Anterior cingulate cortex (tissue), 58 donors: ENCODE measurements at places on chromosomes 2 and 18.

DNA sequence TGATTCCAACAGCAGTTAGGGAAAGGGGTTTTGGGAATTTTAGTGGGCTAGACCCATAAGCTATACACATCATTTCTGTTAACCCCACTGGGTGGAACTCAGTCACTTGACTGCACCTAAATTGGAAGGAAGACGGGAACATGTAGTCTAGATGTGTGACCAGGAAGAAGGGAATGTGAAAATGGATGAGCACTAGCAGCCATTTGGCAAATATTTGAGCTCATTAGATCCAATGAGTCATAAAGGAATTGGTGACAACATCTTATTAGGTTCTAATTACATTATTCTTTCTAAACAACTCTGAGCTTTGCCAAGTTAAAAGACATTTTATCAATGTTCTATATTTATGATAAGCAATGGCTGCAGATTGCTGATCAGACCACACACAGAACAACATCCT is 400.6 kb downstream of the IRS1 start:
- no peak for DNase-seq

DNA sequence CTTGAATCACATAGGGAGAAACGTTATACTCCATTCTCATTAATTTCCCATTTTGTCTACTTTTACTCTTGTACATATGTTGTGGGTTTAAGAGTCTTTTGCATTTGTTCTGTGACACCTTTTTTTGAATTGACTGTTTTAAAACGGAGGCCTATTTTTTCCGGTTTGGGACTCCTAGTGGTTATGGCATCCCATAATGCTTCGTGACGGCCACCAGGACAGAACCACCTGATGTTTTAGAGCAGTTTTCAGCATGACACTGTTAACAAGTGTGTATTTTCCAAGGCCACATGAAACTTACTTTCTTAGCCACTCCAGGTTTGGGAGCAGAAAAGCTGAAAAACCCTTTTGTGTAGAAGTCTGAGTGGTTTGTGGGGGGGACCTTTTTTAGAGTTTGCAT is 8.4 kb downstream of the SOX11 start:
- DNase-seq = no peak

DNA sequence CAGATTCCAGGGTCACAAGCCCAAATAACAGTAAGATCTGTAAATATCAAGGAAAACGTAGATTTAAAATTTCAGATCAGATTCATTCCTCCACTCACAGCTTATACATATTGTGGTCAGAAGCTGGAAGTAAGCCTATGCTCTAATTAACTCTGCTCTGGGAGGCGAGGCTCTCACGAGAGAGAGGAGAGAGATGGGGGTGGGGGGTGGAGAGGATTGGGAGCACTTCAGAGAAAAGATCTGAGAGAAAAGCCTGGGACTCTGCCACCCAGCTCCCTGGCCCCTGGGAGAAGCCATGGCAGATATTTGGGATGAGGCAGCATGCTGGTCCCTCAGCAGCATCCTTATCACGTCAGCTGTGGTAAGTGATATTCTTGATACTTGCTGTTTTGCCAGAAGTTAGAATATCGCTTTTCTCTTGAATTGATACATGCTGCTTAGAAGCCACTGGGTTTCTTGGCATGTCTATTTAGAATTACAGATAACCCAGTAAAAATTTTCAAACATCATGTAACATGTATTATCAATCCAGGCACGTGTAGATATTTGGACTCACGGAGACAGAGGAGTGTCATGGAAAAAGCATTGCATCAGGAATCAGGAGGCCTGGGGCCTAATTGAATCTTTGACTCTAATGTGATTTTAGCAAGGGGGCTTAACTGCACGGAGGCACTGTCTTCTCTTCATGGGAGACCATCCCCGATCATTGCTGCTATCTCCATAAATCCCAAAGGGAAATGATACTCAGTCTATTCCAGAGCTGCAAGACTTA is 265.4 kb downstream of the HRH4 start:
- no peak for DNase-seq

DNA sequence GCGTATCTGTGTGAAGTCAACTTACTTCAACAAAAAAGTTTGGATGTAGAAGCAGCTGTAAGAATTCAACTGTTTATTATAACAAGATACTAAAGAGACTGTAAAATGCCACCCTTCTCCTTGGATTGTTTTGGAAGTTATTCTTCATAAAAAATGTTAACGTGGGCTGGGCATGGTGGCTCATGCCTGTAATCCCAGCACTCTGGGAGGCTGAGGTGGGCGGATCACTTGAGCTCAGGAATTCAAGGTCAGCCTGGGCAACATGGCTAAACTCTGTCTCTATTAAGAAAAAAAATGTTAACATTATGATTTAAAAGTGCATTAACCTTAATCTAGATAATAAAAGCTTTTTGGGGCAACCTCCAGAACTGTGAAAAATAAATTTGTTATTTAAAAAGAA is 7.7 kb downstream of the CIAO1 start:
- no peak for DNase-seq

GRCh38 chr18:8747440-8747937 is 42.1 kb downstream of the MTCL1 start:
- no peak for DNase-seq

DNA sequence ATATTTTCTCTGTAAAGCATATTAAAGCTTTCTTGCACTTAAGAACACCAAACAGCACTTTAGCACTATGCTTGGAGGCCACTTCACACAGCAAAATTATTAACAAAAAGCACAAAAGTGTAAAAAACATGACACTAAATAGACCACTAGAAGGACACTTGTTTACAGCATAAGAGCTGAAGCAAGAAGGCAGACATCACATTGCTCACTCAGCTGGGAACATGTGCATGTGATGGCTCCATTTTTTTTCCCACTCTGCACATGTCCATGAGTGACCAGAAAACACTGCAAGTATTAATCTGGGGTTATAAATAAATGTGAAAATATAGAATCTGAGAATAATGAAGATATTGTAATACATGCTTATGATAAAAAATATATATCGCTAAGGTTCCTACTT is 103.1 kb upstream of the MAPRE2 start:
- DNase-seq = no peak

DNA sequence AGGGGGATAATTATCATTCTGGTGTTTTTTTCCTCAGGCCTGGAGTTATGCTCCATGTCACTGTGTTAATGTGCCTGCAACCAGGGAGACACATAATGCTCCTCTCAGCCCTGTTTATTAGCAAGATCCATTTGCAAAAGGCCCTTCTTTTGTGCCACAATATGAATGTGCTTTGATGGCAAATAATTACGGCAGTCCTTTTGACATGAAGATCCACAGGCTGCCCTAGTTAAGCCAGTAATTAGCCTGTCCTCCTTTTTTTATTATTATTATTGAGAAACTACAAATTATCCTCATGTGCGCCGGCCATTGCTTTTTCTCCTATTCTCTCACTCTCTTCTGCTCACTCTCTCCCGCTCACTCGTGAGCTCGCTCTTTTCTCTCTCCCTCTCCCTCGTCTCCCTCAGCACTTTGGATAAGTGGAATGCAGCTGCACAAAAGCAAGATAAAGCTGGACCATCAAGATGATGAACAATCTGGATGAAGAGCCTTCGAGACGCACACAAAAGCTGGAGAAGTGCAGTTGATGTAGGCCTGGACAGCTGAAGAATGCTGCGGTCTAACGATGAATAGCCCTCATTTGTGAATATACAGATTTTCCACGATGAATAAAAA is 762.3 kb downstream of the BCL11A start:
- no peak for DNase-seq

GRCh38 chr2:204191574-204191973 is 255.0 kb downstream of the ICOS start:
- no peak for DNase-seq

DNA sequence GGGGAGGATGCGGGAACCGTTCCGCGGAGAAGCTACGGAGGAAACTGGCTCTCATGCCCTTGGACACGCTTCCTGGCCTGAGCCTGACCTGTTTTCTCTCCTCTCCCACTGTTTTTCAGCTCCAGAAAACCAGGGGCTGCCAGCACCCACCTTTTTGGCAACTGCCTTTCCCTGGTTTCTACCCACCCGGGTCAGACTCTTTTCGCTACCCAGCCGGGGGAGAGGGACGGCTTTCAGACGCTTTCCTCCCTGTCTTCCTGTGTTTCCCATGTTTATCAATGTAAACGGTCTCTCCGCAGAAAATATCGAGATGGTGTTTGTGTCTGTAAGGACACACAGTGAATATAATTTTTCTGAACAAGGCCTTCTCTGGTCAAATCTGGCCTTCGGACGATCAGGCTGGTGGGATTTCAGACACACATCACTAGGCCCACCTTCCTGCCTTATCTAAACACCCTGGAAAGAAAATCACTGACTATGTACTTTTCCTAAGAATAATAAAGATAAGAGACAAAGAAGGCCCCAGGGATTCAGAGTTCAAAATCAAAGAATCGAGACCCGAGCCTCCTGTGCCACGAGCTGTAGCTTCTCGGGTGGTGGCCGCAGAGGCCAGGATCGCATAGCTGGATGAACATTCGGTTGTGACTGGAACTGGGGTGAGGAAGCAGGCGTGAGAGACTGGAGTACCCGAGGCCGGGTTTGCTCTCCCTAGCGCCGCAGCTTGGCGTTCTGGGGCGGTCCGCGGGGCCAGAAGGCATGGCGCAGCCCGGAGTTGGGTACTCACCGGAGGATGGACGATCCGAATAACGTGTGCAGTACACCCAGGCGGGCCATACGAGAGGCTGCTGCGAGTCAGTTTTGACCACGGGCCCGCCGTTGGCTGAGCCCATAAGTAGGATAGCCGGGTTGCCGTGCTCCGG is 1.7 kb downstream of the EN1 start:
- no peak for DNase-seq

DNA sequence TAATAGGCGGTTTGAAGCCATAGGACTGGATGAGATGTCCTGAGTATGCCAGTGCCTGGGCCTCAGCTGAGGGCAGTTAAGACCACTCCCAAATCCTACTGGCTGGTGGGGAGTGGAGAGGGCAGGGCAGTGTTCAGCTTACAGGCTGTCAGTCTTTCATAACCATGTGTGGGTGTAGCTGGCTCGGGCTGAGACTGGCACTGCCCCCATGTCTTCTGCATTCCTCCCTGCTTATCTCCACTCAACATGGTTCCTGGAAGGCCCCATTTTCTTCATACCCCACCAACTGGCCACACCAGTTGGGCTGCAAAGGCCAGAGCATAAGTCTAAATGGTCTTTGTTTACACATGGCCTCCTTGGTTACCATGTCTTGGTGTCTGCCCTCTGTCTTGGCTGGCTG is 17.2 kb upstream of the IL37 start:
- DNase-seq = no peak

GRCh38 chr18:3279201-3280185 is 17.6 kb downstream of the MYL12B start:
- no peak for DNase-seq

- DNase-seq = no peak
Observed at GRCh38 chr18:34637094-34637801, 72.8 kb upstream of the DTNA start.

GRCh38 chr18:79935499-79935898 is 16.0 kb downstream of the SLC66A2 start:
- DNase-seq = no peak

DNA sequence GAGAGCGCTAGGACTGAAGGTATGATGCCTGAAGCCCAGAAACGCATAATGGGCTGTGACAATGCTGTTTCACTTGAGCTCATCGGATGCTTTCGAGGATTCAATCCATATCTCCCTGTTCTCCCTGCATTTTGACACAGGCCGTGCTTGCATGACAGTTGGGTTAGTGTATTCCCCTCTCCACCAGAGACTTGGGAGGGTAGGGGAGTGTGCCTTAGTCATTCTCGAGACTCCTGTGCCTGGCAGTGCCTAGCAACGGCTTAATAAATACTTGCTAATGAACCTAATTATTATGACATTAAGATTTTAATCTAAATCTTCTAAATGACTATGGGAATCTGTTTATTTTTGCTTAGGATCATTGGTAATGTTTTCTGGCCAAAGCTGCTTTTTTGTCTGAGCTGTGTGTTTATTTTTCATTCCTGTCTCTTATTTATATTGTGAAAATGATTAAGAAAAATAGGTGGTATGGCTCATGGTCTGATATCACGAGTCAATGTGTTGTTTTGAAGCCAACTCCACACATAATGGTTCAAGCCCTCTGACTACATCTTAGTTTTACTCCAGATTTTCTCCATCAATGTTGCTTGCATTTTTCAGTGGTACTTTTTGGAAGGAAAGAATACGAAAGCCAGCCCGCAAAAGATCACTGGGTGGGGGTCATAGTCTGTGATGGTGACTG is 61.3 kb downstream of the NEDD4L start:
- no peak for DNase-seq
